ENCODE measurements at places on chromosomes 3 and 15.

GRCh38 chr3:71228156-71228866 is 355.2 kb downstream of the FOXP1 start:
- no peak for DNase-seq

GRCh38 chr3:125236331-125236903 is 23.9 kb upstream of the SLC12A8 start:
- DNase-seq, result no peak

DNA sequence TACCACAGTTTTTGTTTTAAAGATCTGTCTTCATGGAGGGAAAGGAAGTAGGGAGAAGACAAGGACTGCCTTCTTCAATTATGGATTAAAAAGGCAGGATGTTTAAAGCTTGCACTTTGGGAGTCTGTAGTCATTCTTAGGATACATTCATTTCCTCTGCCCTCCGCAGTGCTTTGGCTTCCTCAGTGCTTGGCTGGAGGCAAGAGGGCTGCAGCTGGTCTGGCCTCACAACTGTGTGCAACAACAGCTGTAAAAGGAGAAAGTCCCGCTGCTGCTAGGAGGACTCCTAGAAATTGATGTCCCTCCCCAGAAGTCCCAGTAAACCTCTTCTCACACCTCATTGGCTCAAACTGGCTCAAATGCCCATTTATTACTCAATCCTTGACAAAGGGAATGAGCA is 54.4 kb upstream of the PPP2R3A start:
- DNase-seq, result no peak

GRCh38 chr15:69686626-69687025 is 234.0 kb downstream of the RPLP1 start:
- no peak for DNase-seq

- no peak for DNase-seq
Measured at GRCh38 chr3:194249323-194250097, 101.6 kb downstream of the CPN2 start.

GRCh38 chr15:26179906-26180305 is 316.8 kb upstream of the ATP10A start:
- DNase-seq, result no peak

DNA sequence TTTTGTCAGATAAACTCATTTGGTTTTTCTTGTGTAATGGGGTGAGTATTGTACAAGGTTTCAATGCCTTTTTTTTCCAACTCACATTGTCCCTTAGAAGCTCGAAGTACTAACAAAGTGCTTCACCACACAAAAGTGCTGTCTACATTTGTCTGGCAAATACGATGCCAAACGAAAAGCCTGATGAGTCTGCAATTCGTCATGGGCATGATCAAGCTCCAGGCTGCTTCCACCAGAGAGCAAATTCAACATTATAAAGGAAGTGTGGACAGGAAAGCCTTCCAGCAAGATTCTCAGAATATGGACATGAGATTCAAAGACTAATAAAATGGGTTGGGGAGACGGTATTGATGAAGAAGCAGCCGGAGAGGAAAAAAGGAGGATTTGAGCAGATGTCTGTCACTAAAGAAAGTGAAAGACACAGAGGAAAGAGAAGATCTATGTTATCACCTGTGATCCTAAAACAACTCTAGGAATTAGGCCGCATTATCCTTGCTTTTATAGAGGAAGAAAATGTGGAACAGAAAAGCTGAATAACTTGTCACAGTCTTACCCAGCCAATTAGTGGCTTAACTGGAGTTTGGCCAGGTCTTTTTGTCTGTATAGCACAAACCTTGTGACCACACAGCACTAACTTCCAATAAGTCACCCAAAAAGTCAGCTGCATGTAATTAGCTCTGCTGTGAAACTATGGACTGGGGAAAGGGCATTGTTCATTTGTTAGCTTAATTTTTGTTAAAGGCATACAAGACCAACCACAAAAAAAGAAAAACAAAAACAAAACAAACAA is 494.8 kb downstream of the FHIT start:
- no peak for DNase-seq

Data from tibial artery (tissue), 4 donors.